ENCODE measurements at places on chromosomes 12 and 14.

- DNase-seq: no peak
Measured at GRCh38 chr12:52632656-52633055, 14.3 kb upstream of the KRT73 start.

DNA sequence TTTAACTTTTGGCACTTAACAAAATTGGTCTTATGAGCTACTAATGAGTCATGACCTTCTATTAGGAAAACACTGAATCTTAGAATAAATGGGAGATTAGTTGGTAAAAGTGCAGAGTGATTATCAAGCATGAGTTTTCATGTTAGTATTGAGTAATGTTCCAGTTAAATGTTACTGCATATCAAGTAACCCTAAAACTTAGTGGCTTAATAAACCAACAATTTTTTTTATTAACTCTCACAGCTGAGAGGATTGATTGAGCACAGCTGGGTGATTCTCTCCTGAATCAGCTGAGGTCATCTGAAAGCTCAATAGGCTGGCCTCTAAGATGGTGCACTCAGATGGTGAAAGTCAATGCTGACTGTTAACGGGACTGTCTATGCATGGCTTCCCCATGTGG is 248.6 kb downstream of the BCL11B start:
- no peak for DNase-seq

DNA sequence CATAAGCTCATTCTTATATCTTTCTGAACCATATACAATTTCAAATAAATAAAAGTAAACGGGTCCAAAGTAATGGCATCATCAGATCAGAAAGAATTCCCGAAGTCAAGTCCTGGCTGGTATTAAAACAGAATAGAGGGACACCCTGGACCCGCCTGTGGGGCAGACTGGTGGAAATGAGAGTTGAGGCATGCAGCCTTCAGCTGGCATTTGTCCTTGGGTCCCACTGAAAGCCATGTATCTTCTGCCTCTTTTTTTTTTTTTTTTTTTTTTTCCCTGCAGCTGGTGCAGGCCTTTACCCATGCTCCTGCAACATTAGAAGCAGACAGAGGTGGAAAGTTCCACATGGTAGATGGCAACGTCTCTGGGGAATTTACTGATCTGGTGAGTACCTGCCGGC is 9.9 kb downstream of the AHSA1 start:
- no peak for DNase-seq

DNA sequence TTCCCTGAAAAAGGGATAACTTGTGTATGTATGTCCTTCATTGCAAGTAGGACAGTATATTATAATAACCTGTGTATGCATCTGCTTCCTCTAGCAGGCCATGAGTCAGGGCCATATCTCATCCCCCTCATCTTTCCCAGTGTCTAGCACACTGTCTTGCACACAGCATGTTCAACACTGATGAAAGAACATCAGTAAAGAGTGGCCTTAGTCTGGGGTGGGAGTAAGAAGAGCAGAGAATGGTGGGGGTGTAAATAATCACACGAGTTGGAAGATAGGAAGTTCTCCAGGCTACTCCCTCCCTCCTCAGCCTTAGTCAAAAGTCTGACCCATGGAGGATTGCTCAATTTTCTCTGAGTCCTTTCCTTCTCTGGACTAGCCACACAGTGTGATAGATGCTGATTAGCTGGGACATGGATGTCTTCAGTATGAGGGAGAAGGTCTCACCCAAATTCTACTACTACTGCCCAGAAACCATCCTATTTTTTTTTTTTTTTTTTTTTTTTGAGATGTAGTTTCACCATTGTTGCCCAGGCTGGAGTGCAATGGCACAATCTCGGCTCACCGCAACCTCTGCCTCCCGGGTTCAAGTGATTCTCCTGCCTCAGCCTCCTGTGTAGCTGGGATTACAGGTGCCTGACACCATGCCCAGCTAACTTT is 14.6 kb upstream of the SP1 start:
- DNase-seq: no peak

GRCh38 chr12:100741084-100741711 is 53.4 kb upstream of the ANO4 start:
- DNase-seq: peak; percentile 20

Data from CD4-positive, alpha-beta T cell treated with Interleukin-21 for 1 hour (primary cell).